Fibroblast of skin of back (primary cell): ENCODE measurements at places on chromosomes 11 and 22.

DNA sequence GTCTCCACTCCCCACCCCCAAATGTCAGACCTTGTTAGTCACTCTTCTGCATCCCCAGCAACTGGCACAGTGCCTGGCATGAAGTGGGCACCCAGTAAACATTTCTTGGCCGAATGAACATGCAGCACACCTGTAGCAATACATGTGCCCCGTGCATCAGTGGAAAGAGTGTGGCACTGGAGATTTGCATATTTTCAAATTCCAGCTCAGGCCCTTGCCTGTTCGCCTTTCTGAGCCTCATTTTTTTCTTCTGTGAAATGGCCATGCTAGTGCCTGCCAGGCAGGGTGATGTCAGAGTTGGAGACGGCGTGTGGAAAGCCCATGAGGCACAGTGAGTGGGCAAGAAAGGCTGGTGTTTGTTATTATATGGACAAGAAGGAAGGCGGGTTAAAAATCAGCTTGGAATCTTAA lies 38.7 kb downstream of the CD82 start:
- no peak for DNase-seq

DNA sequence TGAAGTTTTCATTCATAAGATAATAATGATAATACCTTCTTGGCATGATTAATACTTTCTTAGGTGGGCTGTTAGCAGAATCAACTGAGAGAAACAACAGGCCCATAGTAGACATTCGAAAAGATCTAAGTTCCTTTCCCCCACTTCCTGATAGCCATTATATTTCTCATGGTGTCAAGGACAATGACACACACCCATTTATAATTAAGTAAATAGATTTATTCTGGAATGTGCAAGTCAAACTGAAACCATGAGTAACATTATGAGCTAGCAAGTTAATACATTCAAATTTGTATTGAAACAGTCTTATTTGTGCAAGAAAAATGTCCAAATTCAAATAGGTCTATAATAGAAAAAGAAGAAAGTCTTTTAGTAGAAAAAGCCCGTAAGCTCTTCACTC lies 301.1 kb downstream of the GUCY1A2 start:
- DNase-seq: no peak

DNA sequence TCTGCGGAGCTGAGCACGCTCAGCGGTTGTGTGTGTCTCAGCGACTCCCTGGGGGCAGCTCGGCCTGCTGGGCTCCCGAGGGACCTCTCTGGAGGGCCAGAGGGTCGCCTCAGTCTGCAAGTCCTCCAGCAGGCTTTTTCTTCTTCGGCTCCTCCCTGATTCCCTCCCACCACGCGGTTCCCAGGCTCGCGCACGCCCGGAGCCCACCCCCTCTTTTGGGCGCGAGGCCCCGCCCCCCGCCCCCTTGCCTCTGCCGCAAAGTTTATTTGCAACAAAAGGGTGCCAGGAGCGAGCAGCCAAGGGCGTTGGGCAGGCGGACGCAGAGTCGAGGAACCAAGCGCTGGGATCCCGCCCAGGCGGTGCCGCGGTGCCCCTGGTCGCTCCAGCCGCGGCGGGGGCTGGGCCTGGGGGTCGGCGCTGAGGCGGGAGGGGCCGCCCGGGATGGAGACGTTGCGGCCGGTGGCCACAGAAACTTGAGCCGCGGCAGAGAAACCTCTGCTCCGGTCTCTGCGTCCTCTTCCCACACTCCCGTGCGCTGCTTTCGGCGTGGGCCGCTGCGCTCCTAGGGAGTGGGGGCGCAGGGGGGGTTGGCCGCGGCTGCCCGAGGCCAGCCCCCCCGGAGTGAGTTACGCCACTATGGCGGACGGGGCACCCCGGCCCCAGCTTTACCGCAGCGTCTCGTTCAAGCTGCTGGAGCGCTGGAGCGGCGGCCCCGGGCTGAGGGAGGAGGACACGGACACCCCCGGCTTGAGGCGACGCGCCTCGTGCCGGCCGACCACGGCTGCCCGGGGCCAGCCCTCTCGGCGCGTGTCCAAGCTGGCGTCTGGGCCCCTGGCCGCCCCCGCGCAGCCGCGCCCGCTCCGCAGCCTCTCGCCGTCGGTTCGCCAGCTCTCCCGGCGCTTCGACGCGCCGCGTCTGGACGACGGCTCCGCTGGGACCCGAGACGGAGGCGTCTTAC lies at the start of gene ARHGEF17:
Gene ARHGEF17, plus strand, starts transcription at position 274 of the 958 bp plus-strand sequence. Its CDS starts 363 bp downstream, at position 637.
- DNase-seq: peak; percentile 88

DNA sequence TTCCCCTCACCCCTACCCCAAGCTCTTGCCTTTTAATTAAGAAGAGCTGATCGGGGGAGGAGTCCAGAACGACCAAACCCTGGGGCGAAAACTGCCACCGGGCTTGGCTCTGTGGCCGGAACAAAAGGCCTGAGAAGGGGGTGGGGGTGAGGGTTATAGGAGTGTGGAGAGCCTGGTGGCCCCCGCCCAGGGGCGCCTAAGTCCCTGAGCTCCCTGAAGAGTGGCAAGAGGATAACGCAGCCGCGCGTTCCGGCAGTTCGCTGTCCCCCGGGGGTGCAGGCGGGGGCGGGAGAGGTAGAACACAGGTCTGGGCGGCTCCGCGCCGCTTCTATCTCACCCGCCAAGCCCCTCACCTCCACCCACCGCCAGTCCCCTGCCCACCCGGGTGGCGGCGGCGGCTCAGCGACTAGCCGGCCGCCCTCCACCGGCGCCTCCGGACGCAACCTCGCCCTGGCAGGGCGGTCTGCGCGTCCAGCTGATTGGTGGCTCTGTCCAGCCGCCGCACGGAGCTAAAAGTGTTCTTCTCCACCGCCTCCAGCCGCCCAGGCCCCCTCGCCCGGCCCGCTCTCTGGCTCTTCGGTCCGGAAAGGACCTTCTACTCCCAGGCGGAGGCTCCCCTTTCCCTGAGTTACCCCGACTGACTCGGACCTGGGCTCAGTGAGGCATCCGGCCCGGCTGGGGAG lies 18.7 kb upstream of the BDNF start:
- peak; percentile 67 for DNase-seq

- DNase-seq: peak; percentile 64
Measured at GRCh38 chr22:50530877-50531545, 1.2 kb upstream of the TYMP start.

DNA sequence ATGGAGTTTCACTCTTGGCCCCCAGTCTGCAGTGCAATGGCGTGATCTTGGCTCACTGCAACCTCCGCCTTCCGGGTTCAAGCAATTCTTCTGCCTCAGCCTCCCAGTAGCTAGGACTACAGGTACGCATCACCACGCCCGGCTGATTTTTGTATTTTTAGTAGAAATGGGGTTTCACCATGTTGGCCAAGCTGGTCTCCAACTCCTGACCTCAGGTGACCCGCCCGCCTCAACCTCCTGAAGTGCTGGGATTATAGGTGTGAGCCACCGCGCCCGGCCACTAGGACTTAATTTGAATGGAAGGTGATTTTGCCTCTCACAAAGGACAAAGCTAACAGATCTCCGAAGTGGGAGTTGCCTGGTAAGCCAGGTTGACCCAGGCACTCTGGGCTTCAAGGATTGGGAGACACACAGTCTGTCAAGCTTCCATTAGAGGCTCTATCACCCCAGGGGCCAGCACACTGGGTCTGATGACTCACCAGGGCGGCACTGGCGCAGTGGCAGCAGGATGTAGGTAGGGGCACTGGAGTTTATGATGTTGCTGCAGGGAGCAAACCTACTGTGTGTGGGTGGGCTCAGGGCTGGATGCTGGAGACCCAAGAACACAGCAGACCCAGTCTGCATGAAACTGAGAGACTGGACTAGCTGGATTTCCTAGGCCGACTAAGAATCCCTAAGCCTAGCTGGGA lies 17.8 kb upstream of the KCTD14 start:
- DNase-seq: no peak

- no peak for DNase-seq
Measured at GRCh38 chr11:61361237-61361740, 393 bp downstream of the CYB561A3 start.

- peak; percentile 48 for DNase-seq
Measured at GRCh38 chr11:113796663-113797259, 17.2 kb downstream of the CLDN25 start.

DNA sequence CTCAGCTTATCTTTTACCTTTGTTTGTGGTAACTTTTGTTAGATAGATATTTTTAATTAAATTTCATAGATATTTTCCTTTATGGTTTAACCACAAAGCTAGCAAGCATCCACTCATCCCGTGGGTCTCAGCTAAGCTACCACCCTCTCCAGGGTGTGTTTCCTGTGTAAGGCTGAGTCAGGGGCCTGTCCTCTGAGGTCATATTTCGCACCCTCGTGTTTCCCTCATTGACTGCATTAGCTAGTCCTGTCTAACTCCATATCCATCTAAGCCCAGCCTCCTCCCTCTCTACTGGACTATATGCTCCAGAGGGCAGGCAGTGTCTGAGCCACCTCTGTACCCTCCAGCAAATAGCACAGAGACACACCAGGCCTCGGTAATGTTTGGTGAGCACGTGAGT lies 16.7 kb downstream of the XRRA1 start:
- DNase-seq: peak; percentile 72

DNA sequence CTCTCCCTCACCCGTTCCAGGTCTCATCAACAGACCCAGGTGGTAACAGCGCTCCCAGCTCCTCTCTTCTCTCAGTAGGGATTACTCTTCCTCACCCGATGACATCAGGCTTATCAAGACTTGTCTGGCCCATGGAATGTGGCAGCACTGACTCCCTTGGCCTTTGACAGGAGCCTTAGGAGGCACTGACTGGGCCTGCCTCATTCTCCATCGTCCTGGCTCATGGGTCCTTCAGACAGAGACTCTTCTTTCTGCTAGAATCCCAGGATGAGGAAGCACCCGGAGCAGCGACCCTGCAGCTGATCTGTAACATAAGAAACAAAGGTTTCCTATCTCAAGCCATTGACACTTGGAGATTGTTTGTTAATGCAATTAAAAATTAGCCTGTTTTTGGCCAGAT lies 1063.6 kb downstream of the TBC1D22A start:
- no peak for DNase-seq

DNA sequence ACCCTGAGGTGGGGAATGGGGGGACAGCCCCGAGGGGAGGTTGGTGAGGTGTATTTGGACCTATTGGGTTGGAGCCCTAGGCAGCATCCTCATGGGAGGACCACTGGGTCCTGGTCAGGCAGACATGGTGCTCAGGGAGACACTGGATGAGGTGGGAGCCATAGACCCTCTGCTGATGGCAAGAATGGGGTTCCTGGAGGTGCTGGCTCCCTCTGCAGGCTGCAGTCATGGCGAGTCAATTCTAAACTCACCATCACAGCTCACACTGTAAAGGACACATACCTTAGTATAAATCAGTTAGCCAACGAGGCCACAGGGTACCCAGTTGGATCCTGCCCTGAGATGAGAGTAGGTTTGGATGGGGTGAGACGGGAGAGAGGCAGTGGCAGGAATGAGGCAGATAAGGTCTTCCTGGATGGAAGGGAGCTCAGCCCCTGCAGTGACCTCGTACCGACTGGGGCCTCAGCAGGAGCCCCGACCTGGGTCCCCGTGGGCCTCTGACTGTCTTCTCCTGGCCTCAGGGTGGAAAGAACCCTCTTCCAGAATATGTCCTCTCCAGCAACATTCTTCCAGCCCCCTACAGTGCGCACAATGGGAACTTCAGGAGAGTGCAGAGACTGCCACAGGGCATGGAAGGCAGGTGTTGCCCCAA lies 1.7 kb upstream of the GAB4 start:
- DNase-seq: no peak

DNA sequence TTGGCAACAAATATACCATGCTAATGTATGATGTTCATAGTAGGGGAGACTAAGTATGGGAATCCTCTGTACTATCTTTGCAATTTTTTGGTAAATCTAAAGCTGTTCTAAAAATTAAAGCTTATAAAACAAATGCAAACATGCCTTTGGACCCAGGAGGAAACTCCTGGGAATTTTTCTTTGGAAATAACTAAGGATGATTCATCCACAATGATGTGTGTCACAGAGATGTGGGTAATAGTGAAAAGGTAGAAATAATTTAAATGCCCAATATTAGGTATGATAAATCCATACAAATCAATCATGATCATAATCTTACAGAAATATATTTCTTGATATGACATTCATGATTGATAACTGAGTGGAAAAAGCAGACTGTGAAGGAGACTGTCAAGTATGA lies 135.8 kb downstream of the TRIM44 start:
- peak; percentile 59 for DNase-seq

DNA sequence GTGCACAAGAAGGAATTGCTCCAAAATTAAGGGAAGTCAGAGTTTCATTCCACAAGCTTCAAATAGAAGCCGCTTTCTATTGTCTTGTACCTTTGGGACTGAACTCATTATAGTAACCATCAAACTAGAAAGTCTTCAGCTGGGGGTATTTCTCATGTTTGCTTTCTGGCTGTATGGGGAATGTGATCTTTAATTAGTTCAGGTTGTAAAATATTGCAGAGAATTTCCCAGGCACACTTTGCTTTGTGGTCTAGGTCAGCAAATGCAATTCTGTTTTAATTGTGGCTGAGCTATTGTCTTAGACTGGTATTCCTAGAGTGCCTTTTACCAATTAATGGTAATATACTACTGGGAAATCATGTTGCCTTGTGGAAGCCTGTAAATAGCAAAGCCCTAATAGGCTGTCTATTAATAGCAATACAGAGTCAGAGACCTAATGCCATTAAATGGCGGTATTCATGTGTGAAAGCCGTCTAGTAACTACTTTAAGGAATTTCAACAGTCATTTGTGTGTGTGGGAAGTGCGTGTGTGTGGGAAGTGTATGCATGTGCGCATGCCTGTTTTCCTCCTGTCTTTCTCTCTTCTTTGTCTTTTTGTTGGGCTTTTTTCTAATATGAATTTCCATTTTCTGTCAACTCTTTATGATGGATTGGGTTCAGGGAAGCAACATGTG lies 276.6 kb downstream of the FAT3 start:
- no peak for DNase-seq

GRCh38 chr11:126433989-126434949 lies 78.8 kb downstream of the ST3GAL4 start:
- DNase-seq: peak; percentile 34

GRCh38 chr11:2165571-2165970 lies 4.6 kb upstream of the INS start:
- no peak for DNase-seq

- DNase-seq: no peak
Measured at GRCh38 chr22:42909363-42910058, 52.4 kb upstream of the ARFGAP3 start.

DNA sequence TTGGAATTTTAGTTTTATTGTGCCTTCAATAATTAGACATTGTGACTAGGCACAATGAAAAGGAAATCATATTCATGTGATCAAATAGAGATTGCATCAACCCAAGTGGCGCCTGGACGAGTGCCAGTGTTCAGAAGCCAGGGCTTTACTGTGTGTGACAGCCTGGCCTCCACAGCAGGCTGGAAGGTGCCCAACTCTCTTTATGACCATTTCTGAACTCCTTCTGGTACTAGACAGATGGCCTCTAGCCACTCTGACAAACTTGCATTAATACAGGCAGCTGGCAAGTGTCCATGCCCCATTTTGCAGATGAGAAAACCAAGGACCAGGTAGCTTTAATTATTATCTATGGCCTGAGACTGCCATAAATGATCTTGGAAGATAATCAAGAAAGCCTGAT lies 8.3 kb upstream of the POU2AF1 start:
- no peak for DNase-seq

- no peak for DNase-seq
Measured at GRCh38 chr11:33451364-33451763, 194.2 kb downstream of the HIPK3 start.

- peak; percentile 52 for DNase-seq
Measured at GRCh38 chr11:131668500-131669400, 298.3 kb downstream of the NTM start.
